ENCODE measurements at places on chromosomes 6 and 20.

- no peak for DNase-seq
Observed at GRCh38 chr20:43514648-43514999, 7.1 kb downstream of the L3MBTL1 start.

GRCh38 chr6:73325656-73326055 is 28.4 kb downstream of the DPPA5 start:
- DNase-seq: no peak

- DNase-seq: no peak
Observed at GRCh38 chr6:4907602-4908001, 96.2 kb downstream of the RPP40 start.

- DNase-seq: no peak
Observed at GRCh38 chr6:55255113-55255512, 72.2 kb upstream of the GFRAL start.

- no peak for DNase-seq
Observed at GRCh38 chr20:8756410-8756809, 312.5 kb upstream of the PLCB4 start.

DNA sequence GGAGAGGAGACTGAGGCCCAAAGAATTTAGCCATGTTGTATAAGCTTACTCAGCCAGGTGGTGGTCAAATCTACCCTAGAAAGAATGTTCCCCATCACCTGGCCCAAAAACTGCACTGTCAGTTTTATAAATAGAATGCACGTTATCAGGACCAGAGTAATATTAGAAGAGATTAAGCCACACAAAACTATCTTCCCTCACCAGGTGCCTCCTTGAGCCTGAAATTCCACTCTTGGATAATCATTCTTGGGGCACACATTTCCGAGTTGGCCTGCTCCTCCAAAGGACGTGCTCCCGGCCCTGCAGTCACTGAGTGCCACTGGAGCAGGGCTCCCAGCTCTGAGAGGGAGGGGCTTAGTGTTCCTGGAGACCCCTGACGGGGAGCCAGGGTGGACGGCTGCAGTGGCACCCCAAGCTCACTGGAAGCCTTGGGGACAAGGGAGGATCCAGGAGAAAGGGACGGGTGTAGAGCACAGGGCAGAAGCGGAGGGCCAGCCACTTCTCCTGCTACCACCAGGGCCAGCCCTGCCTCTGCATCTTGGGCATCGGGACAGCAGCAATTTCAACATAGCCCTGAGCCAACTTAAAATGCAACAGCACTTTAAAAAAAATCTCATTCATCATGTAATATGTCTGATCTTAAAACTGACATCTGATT is 160.8 kb upstream of the QKI start:
- DNase-seq: no peak

DNA sequence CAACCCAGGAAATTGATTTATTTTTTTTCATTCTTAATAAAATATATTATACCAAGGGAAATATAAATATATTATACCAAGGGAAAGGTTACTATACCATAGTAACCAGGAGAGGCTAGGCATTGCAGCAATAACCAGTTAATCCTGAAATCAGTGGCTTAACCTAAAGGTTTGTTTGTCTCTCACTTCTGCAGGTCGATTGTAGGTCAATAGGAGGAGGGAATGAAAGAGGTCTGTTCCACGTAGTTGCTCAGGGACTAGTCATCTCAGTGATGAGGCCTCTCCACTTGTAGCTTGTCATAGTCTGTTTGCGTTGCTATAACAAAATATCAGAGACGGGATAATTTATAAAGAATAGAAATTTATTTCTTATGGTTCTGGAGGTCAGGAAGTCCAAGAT is 168.0 kb downstream of the GJA1 start:
- no peak for DNase-seq

DNA sequence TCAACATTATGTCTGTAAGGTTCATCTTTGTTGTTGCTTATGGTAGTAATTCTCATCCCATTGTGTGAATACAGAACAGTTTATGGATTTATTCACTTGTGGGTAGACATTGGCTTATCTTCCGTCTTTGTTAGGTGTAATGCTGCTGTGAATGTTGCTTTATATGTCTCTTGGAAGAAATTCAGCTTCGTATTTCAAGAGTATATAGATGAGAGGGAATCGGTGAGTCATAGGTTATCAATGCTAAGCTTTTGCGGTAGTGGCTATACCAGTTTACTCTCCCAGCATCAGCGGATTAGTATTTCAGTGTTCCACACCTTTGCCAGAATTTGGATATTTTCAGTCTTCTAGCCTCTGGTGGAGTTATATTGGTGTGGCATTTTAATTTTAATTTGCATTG is 77.8 kb downstream of the ZFAND3 start:
- DNase-seq: no peak

- no peak for DNase-seq
Observed at GRCh38 chr6:167148021-167148420, 9.8 kb downstream of the GPR31 start.

GRCh38 chr6:128531696-128532095 is 11.3 kb upstream of the PTPRK start:
- DNase-seq: no peak

DNA sequence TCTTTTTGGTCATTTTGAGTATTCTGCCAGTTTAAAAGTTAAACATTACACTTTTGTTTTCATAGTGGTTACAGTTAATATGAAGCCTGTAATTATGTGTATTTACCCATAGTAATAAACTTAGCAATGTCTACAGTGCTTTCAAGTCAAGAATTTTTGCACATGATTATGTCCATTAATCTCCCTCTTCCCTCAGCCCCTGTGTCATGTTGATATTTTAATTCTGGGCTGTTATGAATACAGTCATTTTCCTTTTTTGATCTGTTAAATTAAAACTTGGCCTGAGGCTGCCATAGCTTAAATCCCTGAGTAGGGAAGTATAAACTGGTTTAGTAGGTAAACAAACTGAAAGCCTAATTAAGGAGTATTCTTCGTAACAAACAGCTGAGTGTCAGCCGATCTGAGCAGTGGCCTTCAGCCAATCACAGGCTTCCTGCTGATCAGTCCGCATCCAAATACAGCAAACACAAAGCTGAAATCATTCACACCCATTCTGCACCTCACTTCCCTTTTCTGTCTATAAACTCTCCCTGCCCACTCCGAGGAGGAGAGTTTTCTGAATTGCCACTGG is 9.5 kb upstream of the SFT2D1 start:
- no peak for DNase-seq

GRCh38 chr6:127932708-127933107 is 31.9 kb upstream of the THEMIS start:
- no peak for DNase-seq

DNA sequence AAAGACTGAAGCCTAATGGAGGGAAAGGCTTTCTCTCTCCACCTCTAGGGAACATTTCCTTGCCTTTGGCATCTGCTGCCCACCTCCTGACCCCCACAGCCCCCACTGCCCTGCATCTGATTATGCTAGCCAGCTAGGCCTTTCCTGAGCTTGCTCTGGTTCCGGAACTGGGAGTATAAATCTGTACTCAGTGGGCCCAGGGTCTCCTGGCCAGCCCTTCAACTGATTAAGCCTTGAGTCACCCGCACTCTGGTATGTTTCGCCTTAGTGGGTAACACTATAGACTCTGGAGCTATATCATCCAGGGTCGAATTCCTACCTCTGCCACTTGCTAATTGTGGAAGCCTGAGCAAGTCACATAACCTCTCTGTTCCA is 45.6 kb upstream of the RIPOR2 start:
- DNase-seq: no peak

DNA sequence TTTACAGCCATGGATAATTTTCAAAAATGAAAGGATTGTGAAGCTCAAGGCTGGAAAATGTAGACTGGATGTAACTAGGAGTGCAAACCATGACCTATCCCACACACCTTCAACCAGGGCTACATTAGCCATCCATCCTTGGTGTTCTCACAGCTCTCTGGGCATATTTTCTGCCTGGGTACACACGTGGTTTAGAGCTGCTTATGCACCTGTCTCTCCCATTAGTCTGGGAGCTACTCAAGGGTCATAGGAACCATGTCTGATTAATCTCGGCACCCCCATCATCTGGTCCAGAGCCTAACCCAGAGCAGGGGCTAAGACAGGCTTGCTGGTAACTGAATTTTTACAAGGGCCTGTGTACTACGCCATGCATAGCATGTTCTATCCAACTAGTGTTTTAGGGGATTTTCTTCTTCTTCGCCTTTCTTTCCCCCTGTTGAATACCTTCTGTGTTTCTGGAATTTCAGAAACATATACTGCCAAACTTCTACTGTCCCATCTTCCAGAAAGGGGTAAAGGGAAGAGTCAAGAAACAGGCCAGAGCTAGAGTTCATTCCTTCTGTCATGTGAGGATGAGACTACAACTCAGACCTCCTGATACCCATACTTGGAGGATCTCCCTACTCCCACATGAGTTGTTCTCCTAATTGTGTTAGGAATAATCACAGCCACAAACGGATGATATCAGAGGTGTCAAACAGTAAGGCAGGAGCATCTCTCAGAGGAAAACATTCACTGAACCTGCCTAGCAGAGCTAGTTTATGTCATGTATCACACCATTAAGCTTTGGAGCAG is 25.4 kb upstream of the FAM83C start:
- DNase-seq: no peak

- DNase-seq: no peak
Observed at GRCh38 chr20:63406617-63407245, 45.6 kb upstream of the CHRNA4 start.

GRCh38 chr6:133681891-133682290 is 207.0 kb upstream of the TCF21 start:
- DNase-seq: no peak

GRCh38 chr6:147563472-147563871 is 55.0 kb downstream of the SAMD5 start:
- DNase-seq: no peak

DNA sequence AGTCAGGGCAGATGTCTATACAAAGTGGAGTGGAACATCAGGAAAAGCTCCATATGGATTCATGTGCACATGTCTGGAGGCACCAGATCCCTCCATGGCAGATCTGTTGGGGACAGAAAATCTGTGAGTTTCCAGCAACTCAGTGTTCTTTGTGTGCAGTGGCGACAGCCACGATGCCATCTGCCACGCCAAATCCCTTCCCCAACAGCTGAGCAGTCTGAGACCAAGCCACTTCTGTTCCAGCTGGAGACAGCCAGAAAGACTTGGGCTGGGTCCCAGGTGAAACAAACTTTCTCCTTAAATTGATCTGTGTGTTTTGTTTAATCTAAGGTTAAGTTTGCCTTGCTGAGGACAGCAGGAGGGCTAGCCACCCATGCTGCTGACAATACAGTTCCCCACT is 22.9 kb downstream of the FKBP1A start:
- no peak for DNase-seq

- no peak for DNase-seq
Observed at GRCh38 chr6:77326029-77326428, 137.3 kb downstream of the HTR1B start.

- no peak for DNase-seq
Observed at GRCh38 chr6:90338409-90338808, 41.8 kb upstream of the BACH2 start.

DNA sequence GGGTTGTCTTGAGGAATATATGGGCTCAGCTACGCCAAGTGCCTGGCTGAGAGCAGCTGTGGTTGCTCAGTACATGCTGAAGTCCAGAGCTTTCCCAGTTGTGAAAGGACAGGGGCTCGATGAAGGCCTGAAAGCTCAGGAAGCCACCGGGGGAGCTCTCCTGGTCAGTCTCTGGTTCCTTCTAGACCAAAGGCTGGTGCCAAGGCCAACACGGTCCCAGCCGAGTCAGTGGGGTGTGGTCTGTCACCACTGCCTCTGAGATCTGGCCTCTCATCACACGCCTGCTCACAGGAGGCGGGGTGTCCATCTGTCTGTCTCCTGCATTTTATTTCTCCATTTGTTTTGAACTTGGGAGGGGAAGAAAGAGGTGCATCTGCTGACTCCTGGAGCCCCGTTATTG is 4.9 kb upstream of the FAM83C start:
- no peak for DNase-seq

DNA sequence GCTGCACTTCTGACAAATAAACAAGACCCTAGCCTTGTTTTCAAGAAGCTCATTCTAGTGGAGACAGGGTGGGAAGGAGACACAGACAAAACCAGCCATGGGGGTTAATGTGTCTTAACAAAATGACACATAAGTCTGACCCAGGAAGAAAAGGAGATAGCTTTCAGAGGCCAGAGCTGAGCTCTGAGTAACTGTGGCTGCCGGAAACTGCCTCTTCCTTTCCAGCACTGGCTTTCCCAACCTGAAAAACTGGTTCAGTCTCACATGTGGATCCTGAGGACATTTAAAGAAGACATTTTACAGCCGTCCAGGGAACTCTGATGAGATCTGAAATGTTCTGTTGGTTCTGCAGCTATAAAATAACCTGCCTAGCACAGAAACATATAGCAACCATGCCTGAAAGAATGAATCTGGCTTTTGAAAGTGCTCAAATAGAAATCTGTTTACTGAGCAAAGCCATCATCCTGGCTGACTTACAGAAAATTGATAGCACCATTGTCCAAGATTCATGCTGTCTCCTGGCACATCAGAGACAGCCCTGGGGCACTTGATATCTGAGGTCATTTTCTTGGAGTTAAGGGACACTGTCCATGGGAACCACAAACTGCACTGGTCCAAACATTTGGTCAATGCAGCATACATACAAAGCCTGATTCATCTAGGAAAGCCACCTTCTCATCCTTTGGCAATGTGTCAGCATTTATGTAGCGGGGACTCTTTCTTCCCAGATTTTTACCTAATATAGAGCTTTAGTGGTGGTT is 83.2 kb upstream of the PAX1 start:
- DNase-seq: no peak

GRCh38 chr6:66533921-66534404 is 826.9 kb upstream of the EYS start:
- no peak for DNase-seq

- no peak for DNase-seq
Observed at GRCh38 chr6:64539917-64540316, 904.3 kb downstream of the PHF3 start.

DNA sequence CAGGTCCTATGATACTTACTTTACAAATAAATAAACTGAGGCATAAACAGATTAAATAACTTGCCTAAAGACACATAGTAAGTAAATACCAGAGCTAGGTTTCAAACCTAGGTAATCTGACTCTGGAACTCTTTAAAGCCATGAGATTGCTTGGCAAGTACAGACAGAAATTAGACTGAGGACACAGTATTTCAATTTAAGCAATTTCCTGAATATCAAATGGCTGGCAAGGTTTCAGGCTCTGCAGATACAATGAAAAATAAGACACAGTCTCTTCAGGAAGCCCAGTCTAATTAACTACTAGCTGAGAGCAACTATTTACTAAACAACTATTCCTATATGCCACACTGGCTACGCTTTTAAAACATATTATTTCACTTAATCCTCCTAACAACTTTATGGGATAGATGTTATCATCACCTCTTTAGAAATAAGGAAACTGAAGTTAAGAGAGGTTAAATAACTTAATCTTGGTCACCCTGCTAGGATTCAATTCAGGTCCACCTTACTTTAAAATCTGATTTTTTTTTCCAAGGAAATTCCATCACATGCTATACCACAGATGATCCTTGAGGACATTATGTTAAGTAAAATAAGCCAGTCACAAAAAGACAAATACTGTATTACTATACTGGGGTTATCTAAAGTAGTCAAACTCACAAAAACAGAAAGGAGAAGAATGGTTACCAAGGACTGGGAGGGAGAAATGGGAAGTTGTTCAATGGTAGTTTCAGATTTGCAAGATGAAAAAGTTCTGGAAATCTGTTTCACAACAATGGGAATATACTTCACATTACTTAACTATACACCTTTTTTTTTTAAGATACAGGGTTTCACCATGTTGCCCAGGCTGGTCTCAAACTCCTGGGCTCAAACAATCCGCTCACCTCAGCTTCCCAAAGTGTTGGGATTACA is 4.1 kb downstream of the TRPC4AP start:
- no peak for DNase-seq

- DNase-seq: no peak
Observed at GRCh38 chr20:14337400-14338171, at the start of gene FLRT3. Gene FLRT3 (minus strand): TSS chr20:14337612. CDS start chr20:14327506, 10,106 bp downstream.

- DNase-seq: no peak
Observed at GRCh38 chr6:65667916-65668656, 38.9 kb downstream of the EYS start.
